ENCODE measurements at places on chromosomes 5 and 9.

GRCh38 chr9:32426278-32426939 lies 42.0 kb downstream of the ACO1 start:
- no peak for DNase-seq

- no peak for DNase-seq
Observed at GRCh38 chr9:95684516-95684915, 167.7 kb upstream of the PTCH1 start.

- no peak for DNase-seq
Observed at GRCh38 chr9:117184173-117184572, 230.7 kb downstream of the ASTN2 start.

- no peak for DNase-seq
Observed at GRCh38 chr5:17831279-17831678, 197.0 kb downstream of the TAF11L14 start.

Measured in activated CD8-positive, alpha-beta memory T cell treated with anti-CD3 and anti-CD28 coated beads, Interleukin-2, amount 50 U/mL, for 4 hours (primary cell).